NCI-H510A (cell line): ENCODE measurements at places on chromosomes 3 and 15.

GRCh38 chr3:150033721-150034120 lies 63.0 kb upstream of the PFN2 start:
- DNase-seq = no peak

DNA sequence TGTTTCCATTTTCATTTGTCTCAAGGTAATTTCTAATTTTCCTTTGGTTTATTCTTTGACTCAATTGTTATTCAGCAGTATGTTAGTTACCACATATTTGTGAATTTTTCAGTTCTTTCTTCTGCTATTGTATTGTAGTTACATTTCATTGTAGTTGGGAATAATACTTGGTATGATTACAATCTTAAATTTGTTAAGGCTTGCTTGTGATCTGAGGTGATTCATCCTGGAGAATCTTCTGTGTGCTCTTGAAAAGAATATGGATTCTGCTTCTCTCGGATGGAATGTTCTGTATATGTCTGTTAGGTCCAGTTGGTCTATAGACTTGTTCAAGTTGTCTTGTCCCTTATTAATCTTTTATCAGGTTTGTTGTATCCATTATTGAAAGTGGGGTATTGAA lies 63.4 kb upstream of the VEPH1 start:
- no peak for DNase-seq

GRCh38 chr3:100653604-100654294 lies 44.3 kb downstream of the ADGRG7 start:
- DNase-seq = no peak

DNA sequence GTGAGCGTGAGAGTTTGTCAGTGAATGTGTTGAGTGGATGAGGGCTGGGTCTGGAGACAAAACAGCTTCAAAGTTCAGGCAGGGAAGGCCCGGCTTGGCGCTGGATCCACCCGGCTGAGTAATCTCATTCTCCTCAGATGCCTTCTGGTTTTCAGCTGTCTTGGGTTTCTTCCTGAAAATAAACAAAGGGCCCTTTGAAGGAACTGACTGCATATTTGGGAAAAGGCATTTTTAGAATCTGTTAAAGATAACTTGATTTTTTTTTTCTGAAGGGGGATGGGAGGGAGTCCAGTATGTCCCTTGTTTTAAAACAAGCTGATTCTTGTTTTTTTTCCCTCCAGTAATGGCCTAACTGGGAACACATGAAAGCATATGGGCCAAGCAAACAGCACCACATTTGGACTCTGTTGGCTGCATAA lies 86.4 kb downstream of the TIGIT start:
- DNase-seq = no peak

DNA sequence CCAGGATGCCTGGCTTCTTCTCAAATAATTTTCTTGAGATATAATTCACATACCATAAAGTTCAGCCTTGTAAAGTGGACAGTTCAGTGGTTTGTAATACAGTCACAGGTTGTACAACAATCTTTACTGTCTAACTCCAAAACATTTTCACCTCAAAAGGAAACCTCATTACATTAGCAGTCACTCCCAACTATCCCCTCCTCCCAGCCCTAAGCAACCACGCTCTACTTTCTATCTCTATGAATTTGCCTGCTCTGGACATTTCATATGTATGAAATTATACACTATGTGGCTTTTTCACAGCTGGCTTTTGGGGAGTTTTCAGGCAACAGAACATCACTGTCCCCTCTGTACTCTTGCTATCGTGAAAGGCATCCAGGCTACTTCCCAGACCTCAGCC lies 17.5 kb downstream of the TGM5 start:
- DNase-seq = no peak

- no peak for DNase-seq
Measured at GRCh38 chr15:77295446-77295845, 124.5 kb downstream of the PEAK1 start.

- DNase-seq = no peak
Measured at GRCh38 chr15:85793641-85794597, 806 bp downstream of the KLHL25 start.

- DNase-seq = no peak
Measured at GRCh38 chr15:73366766-73367623, 1.8 kb downstream of the HCN4 start.

GRCh38 chr3:130820976-130821375 lies 72.9 kb upstream of the ATP2C1 start:
- no peak for DNase-seq

GRCh38 chr15:71301958-71302621 lies 186.8 kb downstream of the THSD4 start:
- no peak for DNase-seq

GRCh38 chr3:152193673-152194267 lies 75.0 kb upstream of the MBNL1 start:
- DNase-seq = no peak

- DNase-seq = no peak
Measured at GRCh38 chr3:20352546-20353179, 166.7 kb upstream of the SGO1 start.

- DNase-seq = no peak
Measured at GRCh38 chr3:64667138-64667537, 20.7 kb downstream of the ADAMTS9 start.

GRCh38 chr3:185926445-185926844 lies 11.4 kb downstream of the TRA2B start:
- no peak for DNase-seq

DNA sequence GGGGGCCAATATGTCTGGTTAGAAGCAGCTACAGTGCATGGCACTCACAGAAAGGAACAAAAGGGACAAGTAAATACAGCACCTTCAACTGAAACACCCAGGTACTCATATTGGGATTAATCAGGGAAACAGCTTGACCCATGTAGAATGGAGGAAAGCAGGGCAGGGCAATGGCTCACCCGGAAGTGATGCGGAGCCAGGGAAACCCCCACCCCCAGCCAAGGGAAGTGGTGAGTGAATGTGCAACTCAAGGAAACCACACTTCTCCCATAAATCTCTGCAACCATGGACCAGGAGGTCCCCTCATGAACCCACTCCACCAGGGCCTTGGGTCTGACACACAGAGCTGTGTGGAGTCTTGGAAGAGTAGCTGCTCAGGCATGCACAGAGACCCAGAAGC lies 117.1 kb downstream of the MTHFS start:
- DNase-seq = no peak

DNA sequence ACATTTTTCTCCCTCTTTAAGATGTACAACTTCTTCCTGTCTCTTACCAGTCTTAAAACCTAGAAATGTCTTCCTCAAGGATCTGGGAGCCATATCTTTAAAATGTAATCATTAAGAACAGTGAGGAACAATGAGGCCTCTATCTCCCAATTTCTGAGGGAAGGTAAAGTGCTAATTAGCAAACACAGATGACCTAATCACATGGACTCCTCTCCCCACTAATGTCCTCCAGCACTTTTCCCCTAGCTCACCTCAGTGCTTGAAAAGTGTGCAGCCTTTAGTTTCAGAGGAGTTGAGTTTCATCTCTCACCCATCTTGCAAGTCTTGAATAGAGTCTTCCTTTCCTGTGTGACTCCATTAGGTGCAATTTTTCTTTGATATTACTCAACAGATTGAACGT lies 771.0 kb downstream of the PDCD6IP start:
- DNase-seq = no peak

- no peak for DNase-seq
Measured at GRCh38 chr3:188417271-188417696, 263.3 kb downstream of the LPP start.

DNA sequence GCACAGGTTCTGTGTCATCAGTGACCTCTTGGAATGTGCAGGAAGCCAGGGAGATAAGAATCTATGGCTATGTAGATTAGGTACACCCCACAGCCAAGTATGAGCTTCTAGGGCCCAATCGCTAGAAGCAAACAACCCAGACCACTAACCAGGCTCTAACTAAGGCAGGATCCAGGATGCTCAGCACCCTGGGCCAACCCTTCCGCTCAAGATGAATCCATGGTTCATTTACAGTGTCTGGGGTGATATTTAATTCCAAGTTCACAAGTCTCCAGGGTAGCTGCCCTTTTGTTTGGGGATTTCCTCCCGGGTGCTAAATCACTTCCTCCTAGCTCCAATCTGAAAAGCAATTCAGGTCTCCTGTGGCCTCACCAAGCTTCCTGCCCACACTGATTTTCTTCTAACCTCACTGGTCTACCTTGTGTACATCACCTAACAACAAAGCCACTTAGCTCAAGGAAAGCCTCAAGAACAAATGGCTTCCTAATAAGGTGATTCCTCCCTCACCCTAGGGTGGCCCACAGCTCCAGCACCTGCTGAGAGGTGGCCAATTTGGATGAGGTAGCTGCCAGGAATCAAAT lies 2.4 kb downstream of the EHD4 start:
- DNase-seq = no peak

GRCh38 chr3:197546307-197547085 lies 9.3 kb downstream of the BDH1 start:
- DNase-seq = no peak

DNA sequence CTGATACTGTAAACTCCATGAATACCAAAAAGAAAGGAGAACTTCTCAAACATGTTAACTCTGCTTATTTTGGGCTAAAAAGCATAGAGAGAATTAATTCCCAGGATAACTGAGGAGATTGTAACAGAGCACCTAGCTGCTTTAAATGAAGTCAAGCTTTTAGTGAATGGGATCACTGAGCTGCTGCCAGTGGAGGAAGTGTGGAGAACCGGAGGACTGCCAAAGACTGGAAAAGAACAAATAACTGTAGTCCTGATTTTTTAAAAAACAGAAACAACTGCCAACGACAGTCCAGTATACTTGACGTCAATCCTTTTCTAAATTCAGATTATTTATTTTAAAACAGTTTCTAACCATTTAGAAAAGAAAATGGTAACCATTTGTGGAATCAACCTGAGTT lies 3.3 kb downstream of the C3orf70 start:
- no peak for DNase-seq

- no peak for DNase-seq
Measured at GRCh38 chr15:73530649-73531048, 87.7 kb downstream of the REC114 start.

- DNase-seq = no peak
Measured at GRCh38 chr3:181250714-181251113, 261.2 kb upstream of the DNAJC19 start.

DNA sequence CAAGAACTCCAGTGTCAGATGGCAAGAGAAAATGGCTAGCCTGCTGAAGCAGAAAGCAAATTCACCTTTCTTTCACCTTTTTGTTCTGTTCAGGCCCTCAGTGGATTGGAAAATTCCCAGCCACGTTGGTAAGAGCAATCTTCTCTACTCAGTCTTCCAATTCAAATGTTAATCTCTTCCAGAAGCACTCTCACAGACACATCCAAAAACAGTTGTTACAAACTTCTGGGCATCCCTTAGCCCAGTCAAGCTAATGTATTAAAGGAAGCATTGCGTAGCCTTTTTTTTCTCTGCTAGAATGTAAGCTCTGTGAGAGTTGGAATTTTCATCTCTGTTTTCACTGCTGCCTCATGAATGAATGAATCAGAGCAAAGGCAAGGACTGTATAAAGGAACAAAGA lies 109.2 kb upstream of the ROBO2 start:
- no peak for DNase-seq

GRCh38 chr3:60746695-60747416 lies 504.4 kb downstream of the FHIT start:
- no peak for DNase-seq

DNA sequence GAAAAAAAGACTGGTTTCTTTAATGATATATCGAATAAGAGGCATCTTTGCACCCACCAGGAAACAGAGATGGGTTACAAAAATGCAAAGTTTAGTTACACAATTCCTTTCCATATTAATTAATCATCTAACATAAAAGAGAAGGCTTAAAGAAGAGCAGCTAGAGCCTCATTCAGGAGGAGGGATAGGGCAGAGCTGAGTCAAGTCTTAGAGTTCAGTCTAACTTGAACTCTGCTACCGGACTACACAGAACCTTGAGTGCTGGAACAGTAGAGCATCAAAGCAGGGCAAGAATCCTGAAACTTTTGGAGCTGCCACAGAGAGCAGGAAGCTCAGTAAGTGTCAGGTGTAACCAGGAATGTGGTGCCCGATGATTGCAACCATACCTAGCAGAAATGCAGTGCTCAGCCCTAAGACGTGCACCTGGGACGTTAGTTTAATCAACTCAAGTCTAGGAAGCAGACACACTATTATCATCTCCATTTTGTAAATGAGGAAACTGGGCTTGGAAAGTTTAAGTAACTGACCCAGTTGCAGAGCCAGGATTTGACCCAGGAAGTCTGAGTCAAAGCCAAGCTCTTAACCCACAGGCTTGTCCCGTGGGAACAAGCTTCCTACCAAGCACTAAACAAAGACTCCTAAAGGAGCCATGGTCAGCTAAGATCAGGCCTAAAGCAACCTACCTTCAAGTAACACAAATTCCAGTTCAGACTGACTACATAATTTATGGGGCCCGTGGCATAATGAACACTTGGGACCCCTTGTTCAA lies 187.4 kb downstream of the FOXP1 start:
- DNase-seq = no peak

DNA sequence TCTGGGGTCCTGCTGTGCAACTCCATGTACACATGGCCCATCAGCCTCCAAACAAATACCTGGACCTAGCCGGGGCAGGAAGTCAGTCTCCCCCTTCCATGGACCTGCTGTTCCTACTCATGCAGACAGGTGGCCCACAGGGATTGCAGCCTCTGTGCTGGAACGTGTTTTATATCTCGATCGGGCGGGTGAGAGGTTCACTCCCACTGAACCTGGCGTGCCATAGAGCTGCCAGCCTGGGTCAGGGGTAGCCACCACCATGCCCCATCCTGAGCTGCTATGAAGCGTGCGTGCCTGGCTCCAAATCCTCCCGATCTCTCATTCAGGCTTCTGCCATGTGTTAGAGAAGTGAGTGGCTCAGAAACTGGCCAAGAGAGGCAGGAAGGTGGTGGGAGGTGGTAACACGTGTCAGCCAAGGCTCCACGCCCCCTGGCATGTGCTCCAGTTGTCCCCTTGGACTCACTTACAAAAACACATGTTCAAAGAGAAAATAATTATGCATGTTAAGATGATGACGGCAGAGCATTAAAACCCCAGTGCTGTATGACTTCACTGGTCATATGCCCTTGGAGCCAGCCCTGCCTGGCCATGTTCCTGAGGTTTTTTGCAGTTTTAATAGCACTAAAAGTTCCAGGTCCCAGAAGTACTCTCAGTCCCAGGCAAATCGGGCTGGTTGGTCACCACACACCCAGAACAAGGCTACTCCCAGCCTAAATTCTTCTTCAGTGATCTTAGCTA lies 30.6 kb downstream of the CTSH start:
- DNase-seq = no peak

- DNase-seq = no peak
Measured at GRCh38 chr3:177787279-177788041, 590.2 kb upstream of the TBL1XR1 start.

- DNase-seq = no peak
Measured at GRCh38 chr3:67048067-67048714, 50.1 kb downstream of the KBTBD8 start.

DNA sequence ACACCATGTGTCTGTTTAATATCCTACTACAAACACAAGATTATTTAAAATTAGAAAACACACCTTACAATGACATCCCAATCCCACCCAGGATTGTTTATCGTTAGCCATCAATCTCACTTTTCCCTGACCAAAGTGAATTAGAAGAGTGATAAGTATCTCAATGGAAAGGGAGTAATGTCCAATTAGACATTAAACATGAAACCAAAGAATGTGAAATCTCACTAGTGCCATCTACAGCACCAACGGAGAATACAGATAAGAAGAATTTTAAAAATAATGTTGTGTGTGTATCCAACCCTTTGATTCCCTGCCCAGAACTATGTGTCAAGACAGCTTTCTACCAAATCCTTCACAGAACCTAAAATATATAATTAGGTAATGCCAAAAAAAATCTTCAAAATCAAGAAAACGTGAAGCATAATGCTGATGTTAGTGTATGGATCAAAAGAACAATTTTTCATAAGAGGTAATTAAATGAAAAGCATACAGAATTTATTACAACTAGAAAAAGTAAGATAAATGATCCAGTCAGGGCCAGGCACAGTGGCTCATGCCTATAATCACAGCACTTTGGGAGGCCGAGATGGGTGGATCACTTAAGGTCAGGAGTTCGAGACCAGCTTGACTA lies 64.2 kb downstream of the SCAPER start:
- DNase-seq = no peak
